ENCODE measurements at places on chromosomes 12 and 14. TPM values are rescaled to one million over a fixed set of nuclear protein-coding genes. Genes with fewer than 3 reads are reported as not detected.

DNA sequence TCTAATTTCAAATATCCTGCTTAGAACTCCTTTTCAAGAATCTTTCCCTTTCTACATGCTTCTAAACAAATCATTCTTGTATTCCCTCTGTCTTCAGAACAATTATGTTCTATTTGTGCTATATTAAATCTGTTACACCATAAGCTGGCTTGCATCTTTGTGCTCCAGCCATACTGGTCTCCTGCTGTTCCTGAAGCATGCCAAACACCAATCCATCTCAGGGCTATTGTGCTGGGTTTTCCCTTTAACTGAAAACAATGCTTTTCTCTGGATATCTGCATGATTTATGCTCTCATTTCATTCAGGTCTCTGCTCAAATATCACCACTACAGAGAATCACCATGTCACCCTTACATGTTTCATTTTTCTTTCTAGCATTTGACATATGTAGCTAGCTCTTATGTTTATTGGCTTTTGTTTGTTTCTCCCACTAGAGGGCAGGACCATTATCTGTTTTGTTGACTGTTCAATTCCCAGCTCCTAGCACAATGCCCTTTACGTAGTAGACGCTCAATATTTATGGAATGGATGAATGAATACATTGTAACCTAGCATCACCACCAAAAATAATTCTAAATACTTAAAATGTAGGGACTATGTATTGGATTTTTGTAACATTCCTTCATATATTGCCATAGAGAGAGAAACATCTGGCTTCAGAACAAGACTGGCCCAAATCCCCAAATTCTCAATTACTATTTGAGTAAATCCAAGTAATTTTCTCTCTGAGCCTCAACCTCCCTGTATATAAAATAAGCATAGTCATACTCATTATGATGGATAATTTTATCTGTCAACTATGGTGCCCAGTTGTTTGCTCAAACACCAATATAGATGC is 302.0 kb upstream of the SYT1 start:
- no peak overlapping the region for H3K4me3 ChIP-seq
- no peaks in the 10 kb centered on the region for H3K4me1 ChIP-seq
- no peaks in the 10 kb centered on the region for H3K27me3 ChIP-seq
- DNase-seq: no peak

GRCh38 chr12:50718760-50719159 is 45.1 kb upstream of the ATF1 start:
- peaks cover 51% of the 10 kb centered on the region for H3K36me3 ChIP-seq
- H3K4me1 ChIP-seq: no peaks in the 10 kb centered on the region
- DNase-seq: no peak
- H3K27me3 ChIP-seq: no peaks in the 10 kb centered on the region

Gene CIROP
- not detected for total RNA-seq

Gene FAM177A1
- total RNA-seq: 37.9 TPM

DNA sequence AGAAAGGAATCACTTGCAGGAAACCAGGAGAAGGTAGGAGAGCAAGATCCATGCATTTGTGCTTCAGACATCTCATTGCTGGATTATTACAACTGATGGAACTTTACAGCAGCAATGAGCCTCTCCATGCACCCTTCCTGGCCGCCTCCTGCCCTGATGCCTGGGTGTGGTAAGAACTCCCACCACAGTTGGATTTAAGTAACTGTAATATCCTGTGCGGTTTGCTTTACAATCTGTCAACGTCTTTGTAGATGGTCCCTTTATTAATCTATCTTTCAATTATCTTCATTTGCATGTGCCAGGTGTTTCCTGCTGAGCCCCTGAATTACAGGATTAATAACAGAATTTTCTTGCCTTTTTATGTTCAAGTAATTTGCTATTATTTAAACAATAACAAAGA is 1300.5 kb upstream of the TMEM132C start:
- no peak overlapping the region for H3K27ac ChIP-seq
- no peak overlapping the region for H3K4me3 ChIP-seq
- no peaks in the 10 kb centered on the region for H3K4me1 ChIP-seq
- DNase-seq: no peak
- no peaks in the 10 kb centered on the region for H3K36me3 ChIP-seq

DNA sequence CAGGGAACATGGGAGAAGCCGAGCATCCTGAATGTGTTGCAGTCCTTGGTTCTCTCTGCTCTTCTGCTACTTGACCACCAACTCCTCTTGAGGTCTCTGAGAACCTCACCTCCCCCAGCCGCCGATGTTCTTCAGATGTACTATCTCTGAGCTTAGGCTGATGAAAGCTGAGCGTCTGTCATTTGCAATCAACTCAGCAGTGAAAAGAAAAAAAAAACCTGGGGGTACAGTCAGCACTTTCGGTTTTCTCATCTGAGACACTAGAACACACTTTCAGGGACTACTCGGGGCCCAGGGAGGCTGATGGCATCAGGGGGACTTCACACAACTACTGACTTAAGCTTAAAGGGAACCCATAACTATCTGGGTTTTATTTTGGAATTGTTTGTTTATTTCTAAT is 9.6 kb upstream of the FLVCR2 start:
- peak overlapping the region; percentile 21 for H3K27ac ChIP-seq
- H3K27me3 ChIP-seq: no peaks in the 10 kb centered on the region
- no peak for DNase-seq
- H3K4me3 ChIP-seq: no peak overlapping the region
- H3K4me1 ChIP-seq: peaks cover 46% of the 10 kb centered on the region

Gene KLRB1
- not detected for total RNA-seq

- peaks cover 16% of the 10 kb centered on the region for H3K27me3 ChIP-seq
- no peak overlapping the region for H3K27ac ChIP-seq
Measured at GRCh38 chr12:26056335-26056734, 68.5 kb downstream of the BHLHE41 start.

All from activated CD4-positive, alpha-beta T cell treated with anti-CD3 and anti-CD28 coated beads, Interleukin-2, amount 10 ng/mL, durations not matched to agents 24 days and 14 days (primary cell).